ENCODE measurements at places on chromosomes 1 and 21.

DNA sequence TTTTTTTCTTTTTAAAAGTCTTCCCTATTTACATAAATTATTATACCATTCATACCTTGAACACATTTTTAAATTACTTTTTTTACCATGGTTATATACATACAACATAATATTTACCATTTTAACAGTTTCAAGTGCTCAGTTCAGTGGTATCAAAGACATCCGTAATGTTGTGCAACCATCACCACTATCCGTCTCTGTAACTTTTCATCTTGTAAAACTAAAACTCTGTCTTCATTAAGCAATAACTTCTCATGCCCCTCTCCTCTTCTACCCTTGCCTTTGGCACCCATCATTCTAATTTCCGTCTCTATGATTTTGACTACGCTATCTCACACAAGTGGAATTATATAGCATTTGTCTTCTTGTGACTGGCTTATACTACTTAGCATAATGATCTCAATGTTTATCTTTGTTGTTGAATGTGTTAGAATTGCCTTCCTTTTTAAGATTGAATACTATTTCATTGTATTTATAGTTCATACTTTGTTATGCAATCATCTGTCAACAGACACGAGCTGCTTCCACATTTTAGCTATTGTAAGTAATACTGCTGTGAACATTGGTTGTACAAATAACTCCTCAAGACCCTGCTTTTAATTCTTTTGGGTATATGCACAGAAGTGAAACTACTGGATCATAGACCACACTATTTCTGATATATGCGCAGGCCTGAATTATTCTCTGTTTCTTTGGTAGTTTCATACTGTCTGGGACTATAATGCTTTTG, 689.5 kb upstream of the NCAM2 start:
- DNase-seq, result no peak

GRCh38 chr1:9996624-9997582, at the start of gene RBP7:
Gene RBP7, plus strand, starts transcription at chr1:9997228. Its CDS starts 31 bp downstream, at chr1:9997259.
- DNase-seq, result no peak

GRCh38 chr1:17189632-17189990, 15.3 kb upstream of the PADI1 start:
- DNase-seq, result no peak

DNA sequence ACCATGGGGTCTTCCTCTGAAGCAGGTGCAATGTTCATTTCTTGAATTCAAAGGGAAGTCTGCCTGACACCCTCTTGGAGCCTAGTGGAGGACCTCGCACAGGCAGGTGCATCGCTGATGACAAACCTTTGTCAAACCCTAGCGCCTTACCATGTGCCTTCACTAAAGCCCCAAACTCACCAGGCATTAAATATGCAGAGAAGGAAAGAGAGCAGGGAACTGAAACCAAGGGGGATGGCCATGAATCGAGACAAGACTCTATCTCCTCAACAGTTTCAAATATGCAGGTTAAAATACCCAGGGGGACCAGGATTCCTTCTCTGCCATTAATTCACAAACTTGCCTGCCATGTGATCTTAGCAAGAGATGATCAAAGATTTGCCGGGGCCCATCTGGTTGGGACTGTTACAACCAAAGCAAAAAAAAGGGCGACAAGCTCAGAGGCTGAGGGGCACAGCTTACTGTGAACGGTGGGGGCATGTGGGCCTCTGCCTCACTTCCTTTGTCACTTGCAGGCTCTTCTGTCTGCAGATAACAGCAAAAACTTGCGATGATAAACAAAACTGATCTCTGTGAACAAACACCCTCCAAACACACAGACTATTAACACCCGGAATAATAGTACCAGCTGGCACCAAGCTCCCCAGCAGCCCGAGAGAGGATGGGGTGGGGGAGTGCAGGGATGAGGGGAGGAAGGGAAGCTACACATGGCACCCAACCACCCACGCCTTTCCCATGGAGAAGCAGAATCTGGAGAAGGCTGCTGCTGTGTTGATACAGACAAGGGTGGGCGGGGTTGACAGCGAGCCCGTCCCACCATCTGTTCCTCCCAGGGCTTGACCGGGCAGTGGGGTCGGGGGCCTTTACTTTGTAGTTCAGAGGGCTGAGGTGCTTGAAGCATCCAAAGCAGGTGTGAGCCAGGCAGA, 33.9 kb downstream of the TMEM63A start:
- DNase-seq, result peak; percentile 77

DNA sequence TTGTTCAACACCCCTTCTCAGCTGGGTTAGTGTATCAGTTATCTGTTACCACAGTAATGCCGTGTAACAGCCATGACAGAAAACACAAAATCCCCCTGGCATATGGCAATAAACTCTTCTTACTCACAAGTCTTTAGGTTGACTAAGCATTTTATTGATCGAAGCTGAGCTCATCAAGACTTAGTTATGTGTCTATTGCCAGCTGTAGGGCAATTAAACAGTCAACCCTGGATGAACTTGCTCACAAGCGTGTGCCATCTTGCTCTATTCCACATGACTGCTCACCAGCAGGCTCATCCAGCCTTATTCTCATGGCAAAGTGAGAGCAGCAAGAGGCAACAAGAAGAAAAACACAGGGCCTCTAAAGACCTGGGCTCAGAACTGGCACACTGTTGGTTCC, 333.8 kb upstream of the PTBP2 start:
- no peak for DNase-seq

DNA sequence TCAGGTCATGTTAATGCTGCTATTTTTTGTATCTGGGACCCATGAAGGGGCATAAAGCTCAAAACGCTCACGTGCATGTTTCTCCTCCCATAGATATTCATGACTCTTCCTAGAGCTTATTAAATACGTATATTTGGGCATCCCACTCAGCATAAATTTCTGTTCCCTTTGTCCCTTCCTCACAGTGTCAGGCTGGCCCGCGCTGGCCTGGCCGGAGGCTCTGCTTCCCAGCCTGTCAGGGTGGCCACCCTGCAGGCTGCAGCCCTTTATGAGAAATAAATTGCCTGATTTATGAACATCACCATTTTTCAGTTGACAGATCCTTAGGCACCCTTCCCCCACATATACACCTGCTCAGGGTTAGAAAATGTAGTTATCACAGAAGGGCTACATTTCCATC, 44.0 kb upstream of the NTPCR start:
- no peak for DNase-seq

DNA sequence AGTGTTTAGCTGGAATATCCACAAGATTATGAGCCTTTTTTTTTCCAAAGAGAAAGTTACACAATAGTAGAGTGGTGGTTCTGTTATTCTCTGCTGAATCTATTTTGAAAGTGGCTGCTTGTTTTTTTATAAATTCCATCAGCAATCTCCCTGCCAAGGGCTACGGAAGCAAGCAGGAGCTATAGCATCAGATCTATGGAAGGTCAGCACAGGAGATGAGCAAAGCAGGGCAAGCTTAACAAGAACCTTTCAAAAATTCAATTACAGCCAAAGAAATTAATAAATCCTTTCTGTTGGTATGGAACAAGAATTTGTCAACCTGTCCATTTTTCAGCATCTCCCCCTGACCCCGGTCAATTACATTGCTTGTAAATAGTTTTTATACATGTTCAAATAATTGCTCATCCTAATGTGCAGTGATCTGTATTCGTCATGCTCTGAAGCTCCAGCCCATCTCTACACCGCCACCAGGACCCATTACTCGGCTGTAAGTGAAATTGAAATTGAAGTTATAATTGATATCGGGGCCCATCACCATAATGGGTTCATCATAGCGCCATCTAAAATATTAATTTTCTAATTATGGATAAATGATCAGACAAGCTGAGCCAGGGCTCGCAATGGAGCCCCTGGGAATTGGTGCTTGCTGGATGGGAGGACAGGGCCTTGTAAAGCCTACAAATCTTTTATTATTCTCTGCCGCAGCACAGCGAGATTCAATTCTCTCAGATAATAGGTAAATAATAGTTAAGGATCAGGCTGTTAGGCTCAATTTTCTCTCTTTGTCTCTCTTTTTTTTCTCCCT, 215.1 kb downstream of the ATG4C start:
- no peak for DNase-seq

DNA sequence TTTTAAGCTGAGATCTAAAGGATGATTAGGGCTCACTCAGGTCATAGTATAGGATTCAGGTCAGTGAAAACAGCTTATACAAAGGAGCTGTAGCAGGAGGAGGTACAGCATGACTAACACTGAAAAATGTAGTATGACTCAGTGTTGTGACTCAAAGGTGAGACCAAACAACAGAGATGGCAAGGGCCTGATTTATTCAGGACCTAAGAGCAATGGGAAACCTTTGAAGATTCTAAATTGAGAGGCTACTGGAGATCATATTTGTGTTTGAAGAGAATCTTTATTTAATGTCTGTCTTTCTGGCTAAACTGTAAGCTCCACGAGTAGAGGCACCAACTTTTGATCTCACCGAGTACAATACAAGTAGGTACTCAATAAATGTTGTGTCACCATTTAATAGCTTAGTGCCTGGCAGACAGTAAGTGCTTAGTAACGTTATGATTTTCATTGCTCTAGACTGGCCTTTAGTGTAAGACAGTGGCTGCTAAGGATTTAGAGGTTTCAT, 43.5 kb downstream of the PRKAA2 start:
- DNase-seq, result no peak

- peak; percentile 78 for DNase-seq
Measured at GRCh38 chr1:43954036-43954435, 7.3 kb downstream of the IPO13 start.
